Right lung (tissue), 10 donors: ENCODE measurements at places on chromosomes 16 and 17. TPM values are rescaled to one million over a fixed set of nuclear protein-coding genes. Genes with fewer than 3 reads are reported as not detected.

The GDE1 gene
- polyA plus RNA-seq: 87.7 TPM

- no peak for DNase-seq
Measured at GRCh38 chr16:30741461-30741914, 6.7 kb upstream of the PHKG2 start.

DNA sequence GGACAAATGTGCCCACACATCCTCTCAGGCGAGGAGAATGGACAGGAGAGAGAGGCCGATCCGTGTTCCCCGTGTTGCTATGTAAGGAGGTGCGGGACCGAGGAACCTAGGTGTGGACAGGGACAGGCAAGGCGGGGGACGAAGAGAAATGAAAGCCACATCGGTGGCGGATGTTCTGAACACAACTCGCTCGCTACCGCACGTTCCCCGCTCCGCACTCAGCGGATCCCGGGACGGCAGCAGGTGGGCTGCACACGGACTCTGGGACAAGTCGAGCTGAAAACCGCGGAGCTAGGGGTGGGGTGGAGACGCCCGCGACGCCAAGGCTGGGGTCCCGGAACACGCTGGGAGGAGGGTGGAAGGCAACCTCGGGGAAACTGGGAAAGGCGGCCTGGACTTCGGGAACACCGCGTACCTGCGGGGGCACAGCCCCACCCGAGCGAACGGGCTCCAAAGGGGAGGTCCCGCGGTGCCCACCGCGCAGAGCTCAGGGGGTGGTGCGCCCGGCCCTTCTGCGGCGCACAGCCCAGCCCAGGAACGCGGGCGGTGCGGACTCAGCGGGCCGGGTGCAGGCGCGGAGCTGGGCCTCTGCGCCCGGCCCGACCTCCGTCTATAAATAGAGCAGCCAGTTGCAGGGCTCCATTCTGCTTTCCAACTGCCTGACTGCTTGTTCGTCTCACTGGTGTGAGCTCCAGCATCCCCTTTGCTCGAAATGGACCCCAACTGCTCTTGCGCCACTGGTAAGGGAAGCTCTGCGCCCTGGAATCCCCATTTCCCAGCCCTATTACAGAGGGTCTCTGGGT, at the start of gene MT1E:
TSS of gene MT1E (plus strand) at position 642 of the 803 bp plus-strand sequence. CDS start at position 713, 71 bp downstream.
- DNase-seq: no peak

GRCh38 chr17:68591583-68591982, 9.6 kb downstream of the FAM20A start:
- DNase-seq: no peak
